Fibroblast of the aortic adventitia (primary cell): ENCODE measurements at places on chromosomes 1 and 21.

DNA sequence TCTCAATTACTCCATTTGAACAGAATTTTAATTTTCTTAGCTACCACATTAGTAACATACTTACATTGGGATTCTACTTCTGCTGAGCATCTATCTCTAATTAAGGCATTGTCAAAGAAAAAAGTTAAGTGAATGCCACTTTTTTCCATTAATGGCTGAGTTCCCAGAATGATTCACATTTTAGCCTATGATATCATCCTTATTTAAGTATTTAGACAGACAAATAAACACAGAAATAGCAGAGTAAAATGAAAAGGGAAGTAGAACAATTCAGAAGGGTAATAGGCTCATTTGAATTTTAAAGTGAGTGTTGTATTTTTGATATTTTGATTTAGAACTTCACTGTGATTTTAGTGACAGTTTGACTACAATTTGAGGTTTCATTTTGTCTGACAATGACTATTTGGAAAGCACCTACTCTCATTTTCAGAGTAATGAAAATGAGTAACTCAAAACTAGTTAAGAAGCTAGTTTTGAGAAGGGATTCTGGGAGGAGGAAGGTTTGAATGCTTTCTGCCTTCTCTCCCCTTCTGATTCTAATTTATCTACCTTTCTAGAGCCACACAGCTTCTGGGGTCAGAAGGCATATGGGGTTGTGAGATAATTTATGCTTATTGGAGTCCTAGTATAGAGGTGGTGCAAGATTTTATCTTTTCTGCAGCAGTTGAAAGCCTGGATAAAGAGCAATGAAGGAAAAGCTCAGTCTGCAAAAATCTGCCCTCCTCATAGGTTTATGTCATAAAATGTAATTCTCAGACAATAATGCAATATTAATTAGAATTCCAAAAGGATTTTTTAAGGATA is 15.5 kb downstream of the LYPLAL1 start:
- DNase-seq, result peak; percentile 80

DNA sequence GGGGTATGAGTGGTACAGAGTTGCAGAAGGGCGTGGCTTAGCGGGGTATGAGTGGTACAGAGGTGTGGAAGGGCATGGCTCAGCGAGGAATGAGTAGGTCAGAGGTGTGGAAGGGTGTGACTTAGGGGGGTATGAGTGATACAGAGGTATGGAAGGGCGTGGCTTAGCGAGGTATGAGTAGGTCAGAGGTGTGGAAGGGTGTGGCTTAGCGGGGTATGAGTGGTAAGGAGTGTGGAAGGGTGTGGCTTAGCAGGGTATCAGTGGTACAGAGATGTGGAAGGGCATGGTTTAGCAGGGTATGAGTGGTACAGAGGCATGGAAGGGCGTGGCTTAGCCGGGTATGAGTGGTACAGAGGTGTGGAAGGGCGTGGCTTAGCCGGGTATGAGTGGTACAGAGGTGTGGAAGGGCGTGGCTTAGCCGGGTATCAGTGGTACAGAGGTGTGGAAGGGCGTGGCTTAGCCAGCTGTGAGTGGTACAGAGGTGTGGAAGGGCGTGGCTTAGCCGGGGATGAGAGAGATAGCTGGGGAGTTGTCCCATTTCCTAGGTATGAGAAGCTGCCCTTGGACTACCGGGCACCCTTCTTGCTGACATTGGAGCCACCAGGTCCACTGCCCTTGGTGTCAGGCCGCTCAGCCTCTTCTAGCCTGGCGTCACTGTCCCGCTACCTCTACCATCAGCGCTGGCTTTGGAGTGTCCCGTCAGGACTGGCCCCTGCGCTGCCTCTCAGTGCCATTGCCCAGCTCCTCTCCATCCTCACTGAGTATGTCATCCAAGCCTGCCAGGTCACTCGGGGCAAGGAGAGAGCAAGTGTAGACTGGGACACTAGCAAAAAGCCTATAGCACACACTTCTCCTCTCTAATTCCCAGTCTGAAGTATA is 29.8 kb downstream of the HYI start:
- no peak for DNase-seq

- DNase-seq, result peak; percentile 59
Observed at GRCh38 chr1:178262120-178262500, 168.2 kb downstream of the RASAL2 start.

DNA sequence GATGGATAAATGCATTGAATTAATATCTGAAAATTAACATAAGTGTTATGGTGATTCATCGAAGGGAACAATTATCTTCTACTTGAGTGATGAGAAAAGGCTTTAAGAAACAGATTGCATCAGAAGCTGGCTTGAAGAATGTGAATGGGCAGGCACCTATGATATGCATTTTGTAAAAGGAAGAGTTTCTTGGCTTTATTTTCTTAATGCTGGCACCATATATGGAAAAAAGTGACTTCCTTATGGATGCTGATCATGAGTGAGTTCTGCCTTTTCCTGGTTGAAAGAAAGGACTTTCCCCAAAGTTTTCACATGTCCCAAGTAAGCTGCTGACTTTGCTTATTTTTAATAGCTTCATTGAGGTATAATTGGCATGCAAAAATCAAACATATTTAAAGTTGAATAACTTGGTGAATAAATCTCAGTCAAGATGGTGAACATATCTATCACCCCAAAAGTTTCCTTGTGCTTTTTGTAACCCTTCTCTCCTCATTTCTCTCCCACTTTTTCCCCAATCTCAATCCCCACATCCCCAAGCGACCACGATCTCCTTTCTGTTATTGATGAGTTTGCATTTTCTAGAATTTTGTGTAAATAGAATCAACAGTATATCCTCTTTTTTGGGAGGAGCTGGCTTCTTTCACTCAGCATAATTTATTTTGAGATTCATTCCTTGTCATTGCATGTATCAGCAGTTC is 74.2 kb downstream of the SPATA46 start:
- DNase-seq, result peak; percentile 29

DNA sequence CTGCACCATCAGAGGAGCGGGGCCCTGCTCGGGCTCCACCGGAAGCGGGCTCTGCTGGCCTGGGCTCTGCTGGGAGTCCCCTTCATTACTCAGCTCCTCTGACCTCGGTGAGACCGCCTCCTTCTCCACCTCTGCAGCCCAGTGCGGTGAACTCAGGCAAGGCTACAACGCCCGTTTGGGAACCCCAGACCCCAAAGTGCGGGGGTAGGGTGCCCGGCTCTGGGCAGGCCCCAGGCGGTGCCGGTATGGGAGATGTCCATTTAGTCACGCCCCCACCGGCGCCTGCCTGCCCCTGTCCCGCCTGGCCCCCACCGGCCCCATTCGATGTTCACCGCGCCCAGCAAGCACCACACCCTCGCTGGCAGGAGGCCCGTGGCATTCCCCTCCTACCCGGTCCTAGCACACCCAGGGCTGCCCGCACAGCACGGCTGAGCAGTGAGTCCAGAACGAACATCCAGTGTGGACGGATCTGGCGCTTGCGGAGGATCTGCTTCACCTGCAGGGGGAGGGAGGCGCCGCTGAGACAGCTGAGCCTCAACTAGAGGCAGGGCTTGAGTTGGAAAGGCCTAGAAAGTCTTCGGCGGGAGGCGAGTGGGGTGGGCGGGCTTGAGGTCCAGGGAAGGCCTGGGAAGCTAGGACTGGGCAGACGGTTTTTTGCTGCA is 10.0 kb downstream of the MAP3K6 start:
- DNase-seq, result no peak

DNA sequence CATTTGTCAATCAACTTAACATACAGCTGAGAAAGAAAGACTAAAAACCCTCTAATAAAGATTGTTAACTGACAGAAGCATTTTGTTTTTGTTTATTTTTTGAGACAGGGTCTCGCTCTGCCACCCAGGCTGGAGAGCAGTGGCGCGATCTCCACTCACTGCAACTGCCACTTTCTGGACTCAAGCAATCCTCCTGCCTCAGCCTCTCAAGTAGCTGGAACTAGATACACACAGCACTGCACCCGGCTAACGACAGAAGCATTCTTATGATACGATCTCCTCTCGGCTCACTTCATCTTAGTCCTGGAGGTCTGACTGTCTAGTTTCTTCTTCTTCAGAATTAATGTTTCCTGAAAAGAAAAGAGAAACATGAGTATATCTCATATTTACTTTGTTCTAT is 23.5 kb downstream of the RSPH1 start:
- DNase-seq, result no peak

GRCh38 chr1:159652506-159652905 is 61.9 kb downstream of the CRP start:
- peak; percentile 2 for DNase-seq

GRCh38 chr1:36968730-36969129 is 65.6 kb downstream of the GRIK3 start:
- DNase-seq, result no peak

- no peak for DNase-seq
Observed at GRCh38 chr1:78553859-78554258, 63.1 kb downstream of the PTGFR start.

- no peak for DNase-seq
Observed at GRCh38 chr1:163186862-163187261, 15.9 kb downstream of the RGS5 start.

DNA sequence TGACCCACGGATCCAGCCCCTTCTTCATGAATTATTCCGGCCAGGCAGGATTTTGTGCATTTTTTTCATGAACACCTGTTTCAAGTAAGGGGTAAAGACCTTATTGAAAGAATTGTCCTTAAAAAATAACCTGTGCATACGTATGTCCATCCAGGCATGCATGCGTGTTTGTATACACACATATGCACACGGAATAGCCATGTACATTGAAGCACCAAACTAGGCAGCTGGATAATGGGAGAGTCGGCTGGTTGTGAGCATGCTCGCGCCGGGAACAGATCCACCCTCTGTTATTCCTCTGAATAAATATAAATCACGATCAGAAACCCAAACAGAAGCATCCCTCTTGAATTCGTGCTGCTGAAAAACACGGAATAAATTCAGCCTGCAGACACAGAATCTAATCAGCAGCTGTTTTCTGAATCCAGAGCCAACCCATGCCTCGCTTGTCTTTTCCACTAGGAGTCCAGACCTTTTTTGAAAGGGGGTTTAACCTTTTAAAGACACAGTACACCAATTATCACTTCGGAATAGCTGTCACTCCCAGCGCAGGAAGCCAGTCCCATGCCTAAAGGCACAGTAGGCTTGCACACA is at the start of gene HIVEP3:
Gene HIVEP3, minus strand, starts transcription at position 473 of the 594 bp plus-strand sequence.
- peak; percentile 58 for DNase-seq

GRCh38 chr1:227880342-227880924 is 65.0 kb downstream of the PRSS38 start:
- peak; percentile 66 for DNase-seq

GRCh38 chr1:161020509-161021164 is at the start of gene F11R:
Gene F11R (minus strand): TSS chr1:161021152. CDS start chr1:161021073, 79 bp downstream.
- no peak for DNase-seq

- peak; percentile 43 for DNase-seq
Observed at GRCh38 chr1:110336300-110337039, 2.7 kb upstream of the RBM15 start.

DNA sequence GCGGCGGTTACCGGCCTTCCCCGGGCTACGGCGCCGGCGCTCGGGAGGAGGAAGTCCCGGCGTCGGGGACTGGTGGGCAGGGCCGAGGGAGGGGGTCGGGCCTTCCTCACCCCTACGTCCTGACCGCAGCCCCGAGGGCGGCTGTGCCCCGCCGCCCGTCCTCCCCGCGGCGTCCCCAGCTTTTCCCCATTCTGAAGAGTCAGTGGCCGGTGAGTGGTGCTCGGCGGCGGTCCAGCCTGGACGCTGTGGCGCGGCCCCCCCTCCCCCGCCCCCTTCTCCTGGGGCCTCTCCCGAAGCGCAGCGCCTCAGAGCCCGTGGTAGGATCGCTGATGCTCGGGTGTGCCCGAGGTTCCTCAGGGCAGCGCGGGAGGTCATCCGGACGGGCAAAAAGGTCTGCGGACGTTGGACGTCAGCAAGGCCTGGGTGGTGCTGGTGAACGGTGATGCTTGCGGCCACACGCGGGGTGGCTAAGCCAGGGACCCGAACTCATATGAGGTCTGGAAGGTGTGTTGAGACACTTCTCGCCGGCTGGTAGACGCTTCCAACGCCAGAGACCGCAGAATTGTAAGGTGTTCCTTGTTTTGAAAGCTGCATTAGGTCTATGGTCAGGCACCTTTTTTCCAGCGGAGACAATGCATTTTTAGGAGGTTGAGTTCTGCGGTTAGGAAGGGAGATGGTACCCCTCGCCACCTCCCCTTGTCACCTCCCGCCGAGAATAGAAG is 725 bp downstream of the SLC25A33 start:
- DNase-seq, result peak; percentile 46

DNA sequence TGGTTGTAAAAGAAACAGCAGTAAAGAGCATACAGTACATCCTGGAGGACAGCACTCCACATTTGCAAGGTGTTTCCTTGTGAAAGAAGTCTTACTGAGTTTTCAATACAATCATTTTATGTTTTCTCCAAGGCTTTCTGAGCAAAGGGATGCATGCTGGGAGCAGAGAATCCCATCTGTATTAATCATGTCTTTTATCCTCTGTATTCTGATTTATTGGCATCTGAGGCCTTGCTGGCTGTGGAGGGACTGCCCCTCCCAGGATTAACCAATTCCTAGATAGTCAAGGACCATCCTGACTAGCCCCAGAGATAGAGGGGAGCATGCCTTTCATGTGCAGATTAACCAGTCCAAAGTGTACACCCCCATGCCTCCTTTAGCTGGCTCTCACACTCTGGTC is 476.3 kb downstream of the SIPA1L2 start:
- DNase-seq, result no peak

- DNase-seq, result no peak
Observed at GRCh38 chr1:62188111-62188510, 6.5 kb upstream of the L1TD1 start.

DNA sequence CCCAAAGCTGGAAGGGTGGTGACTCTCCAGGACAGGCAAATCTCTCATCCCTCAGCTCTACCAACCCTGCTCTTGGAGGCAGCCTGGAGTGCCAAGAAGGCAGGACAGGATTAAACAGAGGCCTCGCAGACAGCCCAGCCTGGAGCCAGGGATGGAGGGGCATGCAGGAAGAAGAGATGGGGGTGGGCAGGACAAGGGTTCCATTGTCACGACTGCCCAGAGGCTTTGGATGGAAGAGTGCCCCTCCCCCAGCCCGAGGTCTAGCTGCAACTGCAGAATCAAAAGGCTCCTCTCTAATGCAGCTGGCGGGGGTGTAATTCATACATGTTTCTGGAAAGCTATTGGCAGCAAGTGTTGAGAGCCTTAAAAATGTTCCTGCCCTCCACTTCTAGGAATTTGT is 8.8 kb downstream of the RAB7B start:
- DNase-seq, result no peak

DNA sequence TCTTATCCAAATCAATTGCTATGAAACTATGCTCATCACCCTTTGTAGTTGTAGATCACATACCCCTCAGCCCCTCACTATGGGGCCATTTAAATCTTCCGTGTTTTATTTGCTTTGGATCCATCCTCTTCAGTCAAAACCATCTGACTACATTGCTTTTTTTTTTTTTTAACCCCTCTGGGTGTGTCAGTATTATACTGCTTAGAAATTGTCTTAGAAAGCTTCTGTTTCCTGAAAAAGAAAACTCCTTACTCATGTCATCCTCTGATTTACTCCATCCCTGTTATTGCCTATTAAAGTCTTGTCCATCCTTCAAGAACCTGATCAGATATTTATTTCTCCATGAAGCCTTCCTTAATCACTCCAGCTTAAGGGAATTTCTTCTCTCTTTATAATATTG is 74.0 kb upstream of the HSD17B7 start:
- no peak for DNase-seq

GRCh38 chr1:47608296-47608875 is 170.5 kb downstream of the FOXD2 start:
- no peak for DNase-seq

GRCh38 chr1:111199881-111200801 is at the start of gene DENND2D:
Gene DENND2D (minus strand): TSS chr1:111200646. CDS start chr1:111200459, 187 bp downstream.
- DNase-seq, result no peak

GRCh38 chr1:15696956-15697521 is 12.9 kb downstream of the PLEKHM2 start:
- DNase-seq, result peak; percentile 16

GRCh38 chr1:203555076-203555475 is 61.1 kb downstream of the OPTC start:
- peak; percentile 72 for DNase-seq
